Heart left ventricle (tissue), 16 donors: ENCODE measurements at places on chromosomes 16 and 17.
A peak's percentile ranks its signal among the peaks of the same experiment; 100 is the strongest.

DNA sequence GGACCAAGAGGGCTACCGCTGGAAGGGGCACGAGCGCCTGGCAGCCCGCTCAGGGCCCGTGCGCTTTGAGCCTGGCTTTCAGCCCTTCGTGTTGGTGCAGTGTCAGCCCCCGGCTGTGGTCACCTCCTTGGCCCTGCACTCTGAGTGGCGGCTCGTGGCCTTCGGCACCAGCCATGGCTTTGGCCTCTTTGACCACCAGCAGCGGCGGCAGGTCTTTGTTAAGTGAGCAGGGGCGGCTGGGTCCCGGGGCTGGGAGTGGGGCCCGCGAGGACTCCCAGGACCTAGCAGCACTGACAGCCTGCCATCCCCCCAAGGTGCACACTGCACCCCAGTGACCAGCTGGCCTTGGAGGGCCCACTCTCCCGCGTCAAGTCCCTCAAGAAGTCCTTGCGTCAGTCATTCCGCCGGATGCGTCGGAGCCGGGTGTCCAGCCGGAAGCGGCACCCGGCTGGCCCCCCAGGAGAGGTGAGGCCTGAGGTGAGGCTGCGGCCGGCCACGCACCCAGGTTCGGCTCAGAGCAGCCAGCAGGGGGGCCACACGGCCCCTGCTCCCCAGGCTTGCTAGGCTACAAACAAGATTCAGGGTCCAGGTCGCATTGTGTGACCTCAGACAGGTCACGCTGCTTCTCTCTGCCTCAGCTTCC lies 17.4 kb upstream of the MYO15B start:
- DNase-seq, result no peak

DNA sequence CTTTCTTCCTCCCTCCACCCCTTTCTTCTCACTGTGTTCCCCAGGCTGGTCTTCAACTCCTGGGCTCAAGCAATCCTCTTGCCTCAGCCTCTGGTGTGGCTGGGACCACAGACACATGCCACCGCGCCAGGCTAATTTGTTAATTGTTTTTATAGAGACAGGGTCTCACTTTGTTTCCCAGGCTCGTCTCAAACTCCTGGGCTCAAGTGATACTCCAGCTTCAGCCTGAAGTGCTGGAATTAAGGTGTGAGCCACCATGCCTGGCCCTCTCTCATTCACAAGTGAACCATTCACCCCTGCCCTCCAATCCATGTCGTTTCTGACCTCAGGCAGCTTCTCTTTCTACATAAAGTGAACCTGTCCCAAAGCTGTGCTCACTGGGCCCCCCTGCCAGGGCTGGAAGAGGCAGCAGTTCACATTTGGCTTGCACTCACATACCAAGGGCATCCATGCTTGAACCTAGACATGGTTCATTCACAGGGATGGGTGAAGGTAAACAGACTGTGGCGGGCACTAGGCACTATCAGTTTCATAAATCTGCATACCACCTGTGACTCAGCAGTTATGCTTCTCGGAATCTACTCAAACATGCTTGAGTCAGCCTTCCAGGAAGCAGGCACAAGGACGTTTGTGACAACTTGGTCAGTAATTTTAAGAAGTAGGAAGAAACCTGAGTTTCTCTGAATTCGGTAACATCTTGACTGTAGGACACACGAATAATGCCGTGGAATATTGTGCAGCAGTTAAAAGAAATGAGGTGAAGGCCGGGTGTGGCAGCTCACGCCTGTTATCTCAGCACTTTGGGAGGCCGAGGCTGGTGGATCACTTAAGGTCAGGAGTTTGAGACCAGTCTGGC lies 6.0 kb upstream of the RNF213 start:
- no peak for DNase-seq

DNA sequence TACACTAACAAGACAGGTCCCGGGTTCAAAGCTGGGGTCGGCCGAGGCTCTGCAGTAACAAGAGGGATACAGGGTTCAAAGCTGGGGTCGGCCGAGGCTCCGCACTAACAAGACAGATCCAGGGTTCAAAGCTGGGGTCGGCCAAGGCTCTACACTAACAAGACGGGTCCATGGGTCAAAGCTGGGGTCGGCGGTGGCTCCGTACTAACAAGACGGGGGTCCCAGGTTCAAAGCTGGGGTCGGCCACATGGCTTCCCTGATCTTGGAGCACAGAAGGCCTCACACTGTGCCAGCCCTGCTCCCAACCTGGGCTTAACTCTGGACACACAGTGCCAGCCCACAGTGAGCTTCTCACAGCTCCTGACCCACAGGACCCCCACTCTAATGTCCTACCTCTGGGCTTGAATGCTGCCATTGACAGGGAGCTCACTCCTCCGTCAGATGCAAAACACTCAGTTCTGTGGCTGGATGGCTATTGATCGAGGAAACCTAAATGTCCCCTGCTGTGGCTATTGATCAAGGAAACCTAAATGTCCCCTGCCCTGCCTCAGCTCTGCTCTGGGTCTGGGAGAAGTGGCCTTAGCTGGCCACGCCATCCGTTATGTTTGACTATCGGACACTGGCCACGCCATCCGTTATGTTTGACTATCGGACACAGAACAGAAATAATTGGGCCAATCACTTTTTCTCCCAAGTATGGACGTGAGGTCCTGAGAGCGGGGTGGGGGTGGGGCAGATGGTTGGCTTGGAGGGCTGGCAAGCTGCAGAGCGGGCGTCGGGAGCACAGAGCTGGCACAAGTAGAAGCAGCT lies 54.6 kb upstream of the DOC2B start:
- DNase-seq, result peak; percentile 15

DNA sequence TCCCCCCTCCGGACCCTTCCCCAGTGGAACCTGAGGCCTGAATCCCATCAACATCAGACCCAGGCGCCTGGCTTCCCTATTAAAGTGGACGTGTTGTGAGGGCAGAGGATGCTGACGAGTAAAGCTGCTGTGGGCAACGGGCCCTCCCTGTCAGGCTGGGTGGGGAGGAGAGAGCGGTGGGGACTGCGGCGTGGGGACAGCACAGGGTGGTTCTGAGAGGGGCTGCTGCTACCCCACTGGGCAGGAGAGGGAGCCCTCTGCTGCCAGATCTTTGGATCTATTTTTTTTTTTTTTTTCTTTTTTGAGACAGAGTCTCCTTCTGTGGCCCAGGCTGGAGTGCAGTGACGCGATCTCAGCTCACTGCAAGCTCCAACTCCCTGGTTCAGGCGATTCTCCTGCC lies 5.9 kb downstream of the CA5A start:
- no peak for DNase-seq

- DNase-seq, result no peak
Observed at GRCh38 chr17:72388765-72389473, 268.1 kb downstream of the SOX9 start.
